ENCODE measurements at places on chromosomes 11 and 22.

- no peak for DNase-seq
Observed at GRCh38 chr11:76062733-76063132, 143.6 kb downstream of the WNT11 start.

DNA sequence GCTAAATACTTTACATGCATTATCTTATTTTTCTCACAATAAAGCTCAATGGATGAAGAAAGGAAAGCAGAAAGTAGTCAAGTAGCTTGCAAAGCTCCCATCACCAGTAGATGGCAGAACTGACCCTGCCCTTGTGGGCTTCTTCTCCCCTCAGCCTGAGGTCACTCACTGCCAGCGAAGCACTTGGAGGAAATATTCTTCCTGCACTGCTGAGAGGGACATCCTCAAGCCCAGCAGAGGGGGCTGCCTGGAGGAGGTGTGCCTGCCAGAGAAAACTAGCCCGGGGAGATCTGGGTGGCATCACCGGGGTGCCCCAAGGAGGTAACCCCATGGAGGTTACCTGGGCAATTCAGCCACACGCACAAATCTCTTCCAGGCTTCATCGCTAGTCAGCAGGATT lies 6.6 kb downstream of the APOL4 start:
- peak; percentile 83 for DNase-seq

DNA sequence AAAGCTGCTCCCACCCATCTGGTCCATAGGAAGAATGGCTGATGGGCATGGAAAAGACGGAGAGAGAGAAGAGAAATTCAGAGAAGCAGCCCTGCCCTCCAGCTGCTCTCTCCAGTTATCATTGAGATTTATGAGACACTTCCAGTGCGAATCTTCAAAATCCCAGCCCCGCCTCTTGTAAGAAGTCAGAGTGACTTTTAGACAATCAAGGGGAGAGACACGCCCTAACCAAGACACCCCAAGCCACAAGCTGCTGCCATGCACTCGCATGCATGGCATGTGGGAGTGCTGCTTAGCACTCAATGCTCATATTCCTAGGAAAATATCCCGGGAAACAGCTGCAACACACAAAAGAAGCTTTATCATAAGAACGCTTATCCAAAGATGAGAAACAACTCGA lies 110.6 kb upstream of the BID start:
- no peak for DNase-seq

DNA sequence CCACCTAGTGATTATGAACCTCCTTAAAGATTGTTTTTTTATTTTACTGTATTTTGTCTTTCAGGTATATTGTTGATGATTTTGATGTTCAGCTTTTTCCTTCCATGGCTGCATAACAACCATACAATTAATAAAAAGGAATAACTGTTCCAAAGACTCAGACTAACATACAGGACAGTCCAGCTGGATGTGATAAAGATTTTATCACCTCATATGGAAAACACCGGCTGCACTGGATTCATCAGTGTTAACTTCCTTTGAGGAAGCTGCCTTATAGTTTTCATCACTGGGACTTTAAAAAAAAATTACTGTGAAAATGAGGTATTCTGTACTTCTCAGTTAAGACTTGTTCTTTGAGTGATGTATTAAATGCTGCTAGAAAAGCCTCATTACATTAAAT lies 19.5 kb downstream of the AQP11 start:
- no peak for DNase-seq

DNA sequence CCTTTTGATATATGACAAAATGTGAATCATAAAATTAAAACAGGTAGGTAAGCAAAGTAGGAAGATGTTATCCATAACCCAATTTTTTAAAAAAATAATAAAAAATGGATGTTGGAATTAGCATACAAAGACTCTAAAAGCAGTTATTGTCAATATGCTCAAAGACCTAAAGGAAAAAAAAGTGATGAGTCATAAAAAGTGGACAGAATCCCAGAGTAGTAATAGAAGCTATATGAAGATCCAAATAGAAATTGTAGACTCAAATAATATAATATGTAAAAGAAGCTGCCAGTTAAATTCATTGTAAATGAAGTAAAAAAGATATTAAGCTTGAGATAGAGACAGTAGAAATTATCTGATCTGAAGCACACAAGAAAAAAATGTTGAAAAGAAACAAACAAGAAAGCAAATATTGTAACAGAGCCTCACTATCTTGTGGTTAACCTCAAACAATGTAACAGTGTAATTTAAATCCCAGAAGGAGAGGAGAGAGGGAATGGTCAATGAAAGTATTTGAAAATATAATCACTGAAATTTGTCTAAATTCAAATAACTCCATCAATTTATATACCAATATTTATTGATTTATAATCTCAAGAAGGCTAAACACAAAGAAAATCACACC lies 773.4 kb upstream of the RAG2 start:
- no peak for DNase-seq

DNA sequence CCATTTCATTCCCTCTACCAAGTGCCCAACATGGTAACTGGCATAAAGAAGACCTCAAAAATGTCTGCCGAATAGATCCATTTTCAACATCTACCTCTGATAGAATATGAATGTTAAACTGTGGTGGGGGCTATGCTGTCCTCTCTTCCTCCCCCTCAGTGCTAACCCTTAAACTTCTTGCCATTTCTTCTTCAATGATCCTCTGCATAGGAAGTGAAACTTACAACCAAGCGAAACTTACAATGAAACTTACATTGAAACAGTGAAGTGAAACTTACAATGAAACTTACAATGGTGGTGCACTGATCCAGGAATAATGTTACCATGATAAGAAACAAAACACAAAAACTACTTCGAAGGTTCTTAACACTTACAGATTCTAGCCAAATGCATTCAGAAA lies 4.7 kb downstream of the RTCB start:
- no peak for DNase-seq

DNA sequence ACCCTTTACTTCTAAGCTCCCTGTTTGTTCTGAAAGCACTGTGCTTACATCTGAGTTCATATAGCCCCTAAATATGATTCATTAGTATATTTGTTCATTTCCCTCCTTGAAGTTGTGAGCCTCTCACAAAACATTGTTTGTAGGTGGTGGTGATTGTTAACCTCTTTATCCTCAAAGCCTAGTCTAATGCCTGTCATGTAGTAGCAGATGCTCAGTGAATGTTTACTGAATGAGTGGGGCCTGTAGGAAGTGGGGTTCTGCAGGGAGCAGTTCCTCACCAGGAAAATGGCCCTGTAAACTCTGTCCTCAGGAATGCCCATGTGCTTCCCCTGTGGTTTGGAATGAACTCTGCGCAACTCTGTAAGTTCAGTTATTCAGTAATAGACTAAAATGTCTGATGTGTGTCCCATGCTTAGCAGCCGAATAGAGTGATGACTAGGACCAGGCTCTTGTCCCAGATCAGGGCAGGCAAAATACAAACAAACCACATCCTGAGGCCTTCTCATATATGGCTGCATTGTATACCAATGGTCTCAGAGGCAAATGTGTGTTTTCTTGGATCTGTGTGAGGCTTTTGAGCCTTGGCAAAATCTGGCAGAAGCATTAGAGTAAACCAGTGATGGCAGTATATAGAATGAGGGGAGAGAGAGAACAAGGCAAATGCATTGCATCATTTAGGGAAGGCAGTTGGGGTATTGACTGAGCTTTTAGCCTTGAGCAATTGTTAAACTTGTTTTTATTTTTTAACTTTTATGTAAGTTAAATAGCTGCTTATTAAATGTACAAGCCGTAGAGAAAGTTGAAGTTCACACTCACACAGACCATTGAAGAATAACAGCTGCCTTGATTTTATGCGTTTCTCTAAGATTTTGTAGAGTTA lies 91.4 kb upstream of the BIRC3 start:
- DNase-seq: peak; percentile 41

DNA sequence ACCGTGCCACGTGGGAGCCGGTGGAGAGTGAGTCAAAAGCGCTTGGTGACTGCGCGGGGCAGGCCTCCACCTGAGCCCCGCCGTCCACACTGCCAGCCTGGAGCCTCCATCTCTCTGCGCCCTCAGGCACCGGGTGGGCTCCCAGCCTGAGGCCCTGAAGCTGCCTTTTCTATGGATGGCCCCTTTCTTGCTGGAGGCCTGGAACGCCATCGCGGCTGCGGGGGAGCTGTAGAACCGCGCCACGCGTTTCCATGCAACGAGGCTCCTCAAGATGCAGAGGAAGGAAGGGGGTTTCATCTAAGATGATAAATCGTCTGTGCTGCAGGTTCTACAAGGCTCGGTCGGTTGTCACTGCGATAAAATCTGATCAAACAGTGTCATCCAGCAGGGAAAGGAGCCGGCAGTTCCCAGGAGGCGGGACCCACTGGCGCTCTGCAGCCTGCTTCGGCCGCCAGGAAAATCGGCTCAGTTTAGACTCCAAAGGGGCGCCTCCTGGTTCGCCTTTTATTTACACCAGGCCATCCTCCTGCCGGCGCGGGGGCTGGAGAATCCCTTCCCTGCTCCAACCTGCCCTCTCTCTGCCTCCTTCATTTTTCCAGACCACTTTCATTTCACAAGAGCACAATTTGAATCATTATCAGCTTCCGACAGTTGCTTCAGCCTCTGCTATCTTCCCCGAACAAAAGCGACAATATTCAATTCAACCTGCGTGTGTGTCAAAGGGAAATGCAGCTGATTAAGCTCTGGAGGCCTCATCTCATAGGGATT lies 624.4 kb downstream of the BRD1 start:
- no peak for DNase-seq

GRCh38 chr11:819129-819931 lies 616 bp downstream of the PNPLA2 start:
- peak; percentile 93 for DNase-seq

DNA sequence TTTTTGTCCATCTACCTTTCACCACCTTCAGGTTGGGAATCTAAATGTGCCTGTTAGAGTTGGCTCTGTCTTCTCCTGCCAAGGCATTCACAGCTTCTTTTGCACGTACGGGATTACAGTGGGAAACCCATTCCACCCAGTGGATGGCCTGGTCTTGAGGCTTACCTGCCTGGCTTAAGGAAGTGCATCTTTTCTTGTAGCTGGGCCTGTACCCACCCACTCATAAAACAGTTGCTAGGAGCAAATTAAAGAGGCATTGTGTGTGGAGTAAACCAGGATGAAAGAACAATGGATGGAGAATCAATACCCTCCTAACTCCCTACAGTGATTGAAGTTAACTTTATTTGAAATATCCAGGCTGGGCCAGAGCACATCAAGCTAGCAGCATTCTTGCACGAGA lies 71.6 kb downstream of the TEAD1 start:
- DNase-seq: no peak

- peak; percentile 48 for DNase-seq
Observed at GRCh38 chr22:22558972-22559603, at the start of gene PRAME. PRAME (minus strand) TSS chr22:22559265; CDS start chr22:22556832, 2,433 bp downstream.

- no peak for DNase-seq
Observed at GRCh38 chr22:42286205-42286604, 15.8 kb upstream of the TCF20 start.

- DNase-seq: peak; percentile 16
Observed at GRCh38 chr11:118136801-118137200, 15.8 kb downstream of the SCN4B start.

GRCh38 chr11:30786256-30787110 lies 200.3 kb upstream of the MPPED2 start:
- DNase-seq: no peak

DNA sequence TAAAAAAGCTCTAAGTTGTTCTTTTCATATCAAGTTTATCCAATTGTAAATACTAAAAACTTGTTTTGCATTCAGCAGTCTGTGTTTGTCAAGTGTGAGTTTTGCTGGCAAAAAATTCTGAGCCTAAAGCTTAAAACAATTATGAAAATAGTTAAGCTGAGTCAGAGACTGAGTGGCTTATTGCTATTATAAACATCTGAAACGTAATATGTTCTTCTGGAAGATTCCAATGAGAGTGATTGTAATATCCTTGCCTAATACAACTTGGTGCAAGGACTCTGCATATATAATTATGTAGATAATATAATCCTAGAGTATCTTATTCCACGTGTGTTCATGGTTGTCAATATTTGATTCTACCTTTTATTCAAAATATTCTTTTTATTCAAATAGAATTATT lies 14.1 kb upstream of the NUP50 start:
- DNase-seq: no peak

DNA sequence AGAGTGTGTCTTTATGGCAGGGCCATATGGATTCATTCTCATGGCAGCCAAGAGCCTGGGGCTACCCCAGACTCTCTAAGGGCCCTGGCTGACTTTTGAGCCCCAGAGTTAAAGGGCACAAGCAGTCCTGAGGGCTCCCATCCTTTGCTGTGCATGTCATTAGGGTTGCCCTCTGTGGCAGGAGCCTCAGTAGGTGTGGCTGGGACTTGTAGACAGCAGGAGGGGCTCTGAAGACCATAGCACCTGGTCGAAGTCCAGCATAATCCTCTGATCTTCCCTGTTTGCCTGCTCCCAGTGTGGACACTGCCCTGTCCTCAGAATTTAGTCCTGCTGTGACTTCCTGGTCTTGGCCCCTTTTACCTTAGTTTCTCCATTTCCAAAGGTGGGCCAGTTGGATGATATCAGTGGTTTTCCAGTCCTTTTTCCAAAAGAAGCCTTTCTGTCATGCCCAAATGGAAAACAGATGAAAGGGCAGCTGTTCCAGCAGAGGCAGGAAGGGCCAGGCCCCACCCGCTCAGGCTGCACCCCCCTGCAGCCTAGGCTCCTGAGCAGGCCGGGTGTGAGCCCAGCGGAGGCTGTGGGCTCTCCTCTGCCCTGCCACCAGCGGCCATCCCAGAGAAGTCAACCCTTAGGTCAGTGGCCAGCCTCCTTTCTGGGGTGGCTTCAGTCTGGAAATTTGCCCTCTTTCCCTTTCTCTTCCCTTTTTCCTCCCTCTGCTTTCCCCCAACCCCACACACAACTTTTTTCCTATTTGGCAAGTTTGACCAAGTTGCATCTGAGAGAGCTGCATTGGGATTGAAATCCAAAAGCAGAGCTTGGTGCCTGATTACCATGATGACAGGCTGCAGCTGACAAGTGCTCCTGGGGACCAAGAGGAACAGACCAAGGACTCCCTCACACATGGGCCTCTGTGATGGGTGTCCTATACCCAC lies 32.8 kb upstream of the SUSD2 start:
- no peak for DNase-seq

DNA sequence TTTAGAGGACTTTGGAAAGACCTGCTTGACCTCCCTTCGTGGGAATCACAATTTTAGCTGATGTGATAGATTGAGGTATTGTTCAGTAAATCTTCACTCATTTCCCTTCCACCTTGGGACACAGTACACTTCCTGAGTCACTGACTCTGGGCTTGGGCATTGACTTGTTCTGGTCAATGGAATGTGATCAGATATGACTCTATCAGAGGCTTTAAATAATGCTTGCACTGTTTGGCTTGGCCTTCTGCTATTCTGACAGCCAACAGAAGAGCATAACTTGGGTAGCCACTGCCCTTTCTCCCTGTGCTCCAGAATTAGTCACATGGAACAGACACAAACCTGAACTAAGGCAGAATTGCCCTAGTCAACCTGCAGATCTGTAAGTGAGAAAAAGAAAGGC lies 12.5 kb downstream of the PRR5L start:
- DNase-seq: no peak

DNA sequence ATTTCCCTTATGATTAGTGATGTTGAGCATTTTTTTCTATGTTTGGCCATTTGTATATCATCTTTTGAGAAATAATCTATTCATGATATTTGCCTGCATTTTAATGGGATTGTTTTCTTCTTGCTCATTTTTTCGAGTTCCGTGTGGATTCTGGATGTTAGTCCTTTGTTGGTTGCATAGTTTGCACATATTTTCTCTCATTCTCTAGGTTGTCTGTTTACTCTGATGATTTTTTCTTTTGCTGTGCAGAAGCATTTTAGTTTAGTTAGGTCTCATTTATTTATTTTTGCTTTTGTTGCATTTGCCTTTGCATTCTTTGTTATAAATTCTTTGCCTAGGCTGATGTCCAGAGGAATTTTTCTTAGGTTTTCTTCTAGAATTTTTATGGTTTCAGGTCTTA lies 87.3 kb downstream of the METTL15 start:
- DNase-seq: no peak

Data from femur (tissue), 1 donor.